GF-D8 (cell line): ENCODE measurements at places on chromosomes 3 and 15.

- DNase-seq = no peak
Observed at GRCh38 chr3:118577055-118577777, 457.4 kb downstream of the IGSF11 start.

DNA sequence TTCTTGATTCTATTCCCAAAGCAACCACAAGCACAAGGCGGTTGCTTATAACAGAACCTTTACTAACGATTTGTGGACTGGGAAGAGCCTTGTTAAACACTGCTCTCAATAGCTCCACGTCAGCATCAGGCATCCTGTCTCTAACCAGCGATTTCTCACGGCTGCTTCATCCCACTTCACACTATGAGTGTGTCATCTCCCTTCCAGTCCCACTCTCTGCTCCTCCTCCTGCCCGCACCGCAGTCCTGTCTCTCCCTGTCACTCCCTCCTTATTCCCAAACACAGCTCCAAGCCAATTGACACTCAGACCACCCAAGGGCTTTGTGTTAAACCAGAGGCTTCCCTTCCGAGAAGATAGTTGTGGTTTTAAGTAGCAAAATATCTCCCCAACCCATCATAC lies 94.8 kb downstream of the ABHD5 start:
- DNase-seq = no peak

- DNase-seq = no peak
Observed at GRCh38 chr15:38904298-38904697, 339.7 kb upstream of the RASGRP1 start.

- DNase-seq = no peak
Observed at GRCh38 chr3:178895178-178895789, 176.3 kb downstream of the ZMAT3 start.

DNA sequence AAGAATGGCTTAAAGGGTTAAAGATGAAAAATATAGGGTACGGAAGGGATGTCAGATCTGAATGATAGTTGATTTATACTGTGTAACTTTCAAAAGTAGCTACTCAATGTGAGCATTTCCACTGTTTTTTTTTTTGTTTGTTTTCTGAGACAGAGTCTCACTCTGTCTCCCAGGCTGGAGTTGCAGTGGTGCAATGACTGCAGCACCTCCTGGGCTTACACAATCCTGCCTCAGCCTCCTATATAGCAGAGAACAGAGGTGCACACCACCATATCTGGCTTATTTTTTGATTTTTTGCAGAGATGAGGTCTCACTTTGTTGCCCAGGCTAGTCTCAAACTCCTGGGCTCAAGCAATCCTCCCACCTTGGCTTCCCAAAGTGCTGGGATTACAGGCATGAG lies 9.9 kb upstream of the PXK start:
- DNase-seq = no peak

- no peak for DNase-seq
Observed at GRCh38 chr15:95795386-95795785, 535.1 kb upstream of the NR2F2 start.

DNA sequence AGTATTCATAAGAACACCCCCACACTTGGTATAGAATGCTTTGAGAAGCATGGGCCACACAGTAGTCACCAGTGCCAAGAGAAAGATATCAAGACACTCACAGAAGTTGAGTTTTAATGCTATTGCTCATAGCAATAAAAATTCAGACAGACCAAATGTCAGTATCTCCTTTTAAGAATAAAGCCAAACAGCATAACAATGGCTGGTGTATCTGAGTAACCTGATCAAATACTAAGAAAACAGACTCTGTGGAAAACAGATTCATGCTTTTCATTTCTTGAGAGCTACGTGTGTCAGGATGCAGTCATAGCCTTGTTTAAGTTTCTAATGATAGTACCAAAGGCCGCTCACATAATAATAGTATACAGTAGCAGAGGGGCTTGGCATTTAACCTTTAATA lies 778.5 kb downstream of the MECOM start:
- no peak for DNase-seq

- DNase-seq = no peak
Observed at GRCh38 chr3:169984292-169984691, 17.7 kb downstream of the SEC62 start.

GRCh38 chr15:62391641-62392262 lies 226.7 kb upstream of the C2CD4B start:
- no peak for DNase-seq

- DNase-seq = no peak
Observed at GRCh38 chr3:165827883-165828282, 9.3 kb downstream of the BCHE start.

GRCh38 chr3:33425453-33425852 lies 14.8 kb downstream of the UBP1 start:
- no peak for DNase-seq

GRCh38 chr3:146498002-146498736 lies 28.8 kb upstream of the PLSCR2 start:
- no peak for DNase-seq

GRCh38 chr3:194497799-194498575 lies 11.2 kb upstream of the ATP13A3 start:
- DNase-seq = no peak

DNA sequence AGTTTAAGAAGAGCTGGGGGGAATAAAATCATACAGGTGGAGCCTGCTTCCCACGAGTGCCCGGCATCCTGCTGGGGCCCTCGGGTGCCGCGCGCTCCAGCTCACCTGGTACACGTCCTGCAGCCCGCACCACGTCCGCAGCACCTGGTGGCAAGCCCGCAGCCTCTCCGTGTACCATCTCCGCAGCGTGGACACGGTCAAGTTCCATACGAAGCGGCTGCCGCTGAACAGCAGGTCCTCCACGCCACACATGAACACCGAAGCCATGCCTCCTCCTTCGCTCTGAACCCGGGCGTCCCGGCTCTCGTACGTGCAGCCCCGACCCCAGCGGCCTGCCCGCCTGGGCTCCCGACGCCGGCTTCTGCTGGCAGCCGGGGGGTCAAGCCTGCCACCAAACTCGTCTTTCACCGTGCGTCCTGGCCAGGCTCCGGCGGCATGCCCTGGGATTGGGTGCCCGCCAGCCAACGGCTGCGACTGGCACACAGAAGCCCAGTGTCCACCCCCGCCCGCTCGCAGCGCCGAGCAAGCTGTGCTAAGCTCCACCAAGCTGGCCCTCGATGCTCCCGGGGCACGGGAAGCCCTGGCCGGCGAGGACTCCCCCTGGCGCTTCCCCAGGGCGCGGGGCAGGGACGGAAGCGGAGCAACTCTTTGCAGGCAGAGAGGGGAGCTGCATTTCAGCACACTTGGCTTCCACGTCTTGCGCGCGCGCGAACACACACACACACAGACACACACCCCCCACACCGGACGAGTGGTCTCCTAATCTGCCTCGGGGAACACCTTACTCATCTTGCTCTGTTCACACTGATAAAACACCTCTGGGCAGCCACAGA lies at the start of gene FRMD4B:
TSS of gene FRMD4B (minus strand) at position 366 of the 833 bp plus-strand sequence. CDS start at position 267, 99 bp downstream.
- no peak for DNase-seq

DNA sequence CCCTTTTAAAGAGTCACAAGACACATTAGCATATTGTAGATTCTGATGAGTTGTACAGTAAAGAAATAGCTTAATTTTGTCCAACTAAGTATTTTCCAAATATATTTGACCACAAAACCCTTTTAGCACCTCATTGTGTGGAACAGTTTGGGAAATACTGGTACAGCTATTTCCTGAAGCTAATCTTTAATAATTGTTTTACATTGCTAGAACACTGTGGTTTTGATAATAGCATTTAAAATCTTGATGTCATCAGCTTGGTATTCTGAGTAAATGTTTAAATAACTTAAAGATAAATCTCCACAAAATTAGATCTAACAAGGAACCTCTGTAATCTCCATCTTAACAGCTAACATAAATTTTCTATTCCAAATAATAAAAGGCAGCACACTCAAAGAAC lies 140.0 kb upstream of the MLF1 start:
- DNase-seq = no peak

DNA sequence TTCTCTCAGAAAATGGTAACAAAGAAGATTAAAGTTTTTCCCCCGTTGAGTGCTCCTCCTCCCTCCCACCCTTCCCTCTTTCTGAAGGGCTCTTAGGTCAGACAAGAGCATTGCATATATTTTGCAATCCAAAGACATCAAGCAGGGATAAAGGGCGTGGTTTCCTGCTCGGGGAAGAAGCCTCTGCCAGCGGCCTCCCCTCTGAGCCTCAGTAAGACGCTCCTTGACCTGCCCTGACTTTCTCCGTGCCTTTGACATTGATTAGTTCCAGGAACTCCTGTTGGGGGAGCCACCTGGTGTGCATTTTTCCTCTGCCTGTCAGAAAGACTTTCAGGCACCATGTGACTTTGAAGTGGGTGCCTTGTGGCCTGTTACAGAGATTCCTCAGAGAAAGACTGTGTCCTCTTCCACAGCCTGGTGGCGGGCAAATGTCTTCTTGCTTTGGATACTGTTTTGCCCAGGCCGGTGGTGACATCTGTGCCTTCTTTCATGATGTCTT lies 87.2 kb upstream of the TBL1XR1 start:
- peak; percentile 3 for DNase-seq

GRCh38 chr3:37458162-37459120 lies 284.1 kb upstream of the LRRFIP2 start:
- no peak for DNase-seq

DNA sequence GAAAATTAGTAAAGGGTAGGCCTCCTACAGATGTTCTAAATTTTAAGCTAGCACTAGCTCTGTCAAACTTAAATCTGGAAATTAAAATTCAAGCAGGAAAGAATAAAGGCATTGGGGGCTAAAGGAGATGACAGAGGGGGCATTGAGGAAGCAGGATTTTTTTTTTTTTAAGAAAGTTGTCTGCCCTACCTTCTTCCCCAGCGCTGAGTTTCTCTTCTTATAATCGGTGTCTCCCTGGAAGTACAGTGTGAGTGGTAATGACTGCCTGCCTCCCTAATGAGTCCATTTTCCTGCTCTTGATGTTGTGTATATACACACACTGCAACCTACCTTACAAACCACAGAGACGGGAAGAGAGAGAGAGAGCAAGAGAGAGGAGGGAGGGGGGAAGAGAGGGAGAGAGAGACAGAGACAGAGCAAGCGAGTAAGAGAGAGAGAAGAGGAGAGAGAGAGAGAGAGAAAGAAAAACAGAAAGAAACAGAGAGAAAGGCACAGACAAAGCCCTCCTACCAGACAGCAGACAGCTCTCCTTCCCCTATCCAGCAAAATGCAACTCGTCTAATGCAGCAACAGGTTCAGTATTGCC lies 47.0 kb downstream of the ZBTB20 start:
- DNase-seq = peak; percentile 59

DNA sequence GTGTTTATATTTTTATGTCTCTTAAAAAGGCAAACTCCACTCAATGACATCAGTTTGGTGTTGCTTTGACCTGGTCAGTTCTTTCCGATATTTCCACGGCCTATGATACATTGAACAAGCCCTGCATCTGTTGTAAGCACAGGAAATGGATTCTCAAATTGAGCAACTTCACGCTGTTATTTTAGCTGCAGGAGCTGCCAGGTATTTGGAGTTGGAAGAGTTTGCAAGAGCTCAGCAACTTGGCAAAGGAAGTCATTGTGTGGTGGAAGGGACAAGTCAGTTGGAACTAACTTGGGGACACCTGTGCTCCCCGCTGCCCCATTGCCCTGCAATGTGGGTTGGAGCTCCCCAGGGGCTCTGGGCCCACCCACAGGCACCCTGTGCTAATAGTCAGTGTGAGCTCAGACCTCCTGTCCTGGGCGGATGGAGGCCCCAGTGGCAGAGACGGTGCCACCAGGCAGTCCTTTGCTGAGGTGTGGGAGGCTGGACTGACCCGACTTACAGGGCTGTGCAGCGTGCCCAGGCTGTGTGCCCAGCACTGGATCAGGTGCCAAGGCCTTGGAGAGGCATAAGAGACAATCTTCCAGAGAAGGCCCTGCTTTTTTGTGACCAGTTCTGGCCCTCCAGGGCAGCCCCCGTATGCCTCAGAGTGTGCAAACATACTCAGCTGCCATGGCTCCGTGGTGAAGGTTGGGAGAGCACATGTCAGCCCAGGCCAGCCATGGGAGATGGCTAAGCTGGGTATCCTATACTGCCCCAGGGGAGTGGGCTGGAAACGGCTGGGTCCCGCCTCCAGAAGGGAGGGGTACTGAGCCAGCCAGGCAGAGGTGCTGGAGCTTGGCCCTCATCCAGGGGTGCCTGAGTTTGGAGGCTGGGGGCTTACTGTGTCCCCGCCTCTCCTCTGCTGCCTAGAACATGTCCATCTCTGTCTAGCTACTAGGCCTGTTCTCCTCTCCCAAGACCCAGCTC lies 43.5 kb downstream of the KY start:
- DNase-seq = peak; percentile 97

DNA sequence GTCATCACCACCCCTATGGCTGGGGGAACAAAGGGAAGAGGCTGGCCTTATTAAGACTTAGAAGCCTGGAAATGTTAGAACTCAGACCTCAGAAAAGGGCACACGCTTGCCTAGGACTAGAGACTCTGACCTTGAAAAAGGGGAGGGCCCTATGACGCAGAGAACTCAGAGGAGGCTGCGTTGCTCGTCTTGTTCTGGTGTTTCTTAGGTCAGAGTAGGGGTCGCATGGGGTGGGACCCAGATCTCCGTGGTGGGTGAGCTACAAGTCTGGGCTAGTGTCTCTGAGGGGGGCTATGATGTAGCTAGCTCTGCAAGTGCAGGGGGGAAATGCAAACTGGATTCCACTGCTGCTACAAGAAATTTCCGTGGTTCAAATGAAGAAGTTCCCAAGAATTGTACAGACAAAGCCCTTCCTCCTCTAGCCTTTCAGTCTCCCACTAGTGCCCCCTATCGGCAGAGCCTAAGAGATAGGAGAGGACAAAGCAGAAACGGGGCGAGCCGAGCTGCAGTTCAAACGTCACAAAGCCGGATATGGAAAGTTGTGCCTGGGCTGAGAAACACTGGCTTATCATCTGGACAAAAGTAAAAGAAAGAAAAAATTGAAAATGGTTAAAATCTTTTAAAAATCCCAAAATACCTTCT lies 392.9 kb upstream of the ROBO2 start:
- no peak for DNase-seq

GRCh38 chr3:70857916-70858315 lies 545.5 kb upstream of the MDFIC2 start:
- no peak for DNase-seq

GRCh38 chr3:84547207-84547606 lies 411.6 kb upstream of the CADM2 start:
- no peak for DNase-seq
